NCI-H1694 (cell line): ENCODE measurements at places on chromosomes 5 and 9.
A peak's percentile ranks its signal among the peaks of the same experiment; 100 is the strongest.

- no peak for DNase-seq
Observed at GRCh38 chr9:30349526-30350513, 2034.6 kb upstream of the ACO1 start.

GRCh38 chr9:107492381-107492970 lies 2.9 kb upstream of the KLF4 start:
- no peak for DNase-seq

DNA sequence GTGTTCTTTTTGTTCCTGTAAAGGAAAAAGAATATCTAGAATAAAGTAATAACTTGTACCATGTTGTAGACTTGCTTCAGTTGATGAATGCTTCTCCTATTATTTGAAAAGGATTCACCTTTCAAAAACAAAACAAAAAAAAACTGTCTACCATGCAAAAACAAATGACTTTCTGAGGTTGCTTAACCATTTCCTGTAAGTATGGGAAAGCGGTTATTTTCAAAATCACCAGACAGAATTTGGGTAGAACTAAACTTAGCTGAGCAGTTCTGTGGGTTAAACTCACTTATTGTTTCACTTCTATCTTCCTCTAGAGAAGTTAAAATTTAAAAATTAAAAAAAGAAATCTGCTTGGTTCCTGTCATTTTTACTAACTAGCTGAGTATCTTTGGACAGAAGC lies 25.2 kb downstream of the LNPEP start:
- DNase-seq = no peak

DNA sequence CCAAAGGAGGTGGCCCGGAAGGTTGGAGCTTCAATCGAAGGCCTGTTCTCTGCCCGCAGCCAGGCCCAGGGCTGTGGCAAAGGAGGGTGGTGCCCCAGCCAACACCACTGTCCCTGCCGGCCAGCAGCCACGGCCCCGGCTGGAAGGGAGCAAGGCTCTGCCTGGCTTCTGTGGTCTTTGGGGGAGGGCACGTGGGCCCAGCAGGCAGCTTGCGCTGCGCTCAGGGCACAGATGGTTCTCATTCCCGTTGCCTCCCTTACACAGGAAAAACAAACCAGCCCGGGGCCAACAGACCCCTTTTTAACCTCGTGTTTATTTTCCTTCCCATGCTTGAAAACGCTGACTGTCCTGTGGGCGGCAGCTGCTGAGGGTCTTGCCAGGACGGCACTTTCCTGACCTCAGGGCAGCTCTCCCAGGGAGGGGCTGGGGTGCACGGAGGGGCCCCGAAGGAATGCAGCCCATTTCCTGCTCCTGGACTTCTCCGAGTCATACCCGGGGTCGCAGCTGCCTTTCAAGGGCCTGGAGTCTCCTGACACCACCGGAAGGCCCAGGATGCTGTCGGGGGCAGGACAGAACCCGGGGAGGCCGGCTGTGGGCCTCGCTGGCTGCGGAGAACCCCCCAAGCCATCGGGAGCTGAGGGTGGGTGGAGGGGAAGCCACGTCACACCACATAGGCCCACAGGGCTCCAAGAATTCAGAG lies 1.1 kb upstream of the GPSM1 start:
- peak; percentile 58 for DNase-seq

- no peak for DNase-seq
Observed at GRCh38 chr9:135789838-135790291, 87.9 kb downstream of the KCNT1 start.

DNA sequence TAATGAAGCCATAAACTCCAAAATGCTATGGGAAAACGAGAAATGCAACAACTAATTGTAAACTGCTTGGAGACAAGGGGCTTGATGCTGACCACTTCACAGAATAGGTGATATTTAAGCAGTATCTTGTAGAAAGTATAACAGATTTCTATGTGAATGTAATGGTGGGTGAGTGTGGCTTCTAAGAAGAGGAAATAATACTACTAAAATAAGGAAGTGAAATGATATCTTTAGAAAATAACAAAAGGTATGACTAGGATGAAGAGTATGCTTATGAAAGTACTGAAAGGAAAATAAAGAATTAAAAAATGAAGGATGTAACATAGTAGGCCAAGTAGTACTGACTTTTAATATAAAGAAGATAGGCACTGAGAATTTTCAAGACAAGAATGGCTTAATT lies 94.2 kb downstream of the AGTPBP1 start:
- no peak for DNase-seq

DNA sequence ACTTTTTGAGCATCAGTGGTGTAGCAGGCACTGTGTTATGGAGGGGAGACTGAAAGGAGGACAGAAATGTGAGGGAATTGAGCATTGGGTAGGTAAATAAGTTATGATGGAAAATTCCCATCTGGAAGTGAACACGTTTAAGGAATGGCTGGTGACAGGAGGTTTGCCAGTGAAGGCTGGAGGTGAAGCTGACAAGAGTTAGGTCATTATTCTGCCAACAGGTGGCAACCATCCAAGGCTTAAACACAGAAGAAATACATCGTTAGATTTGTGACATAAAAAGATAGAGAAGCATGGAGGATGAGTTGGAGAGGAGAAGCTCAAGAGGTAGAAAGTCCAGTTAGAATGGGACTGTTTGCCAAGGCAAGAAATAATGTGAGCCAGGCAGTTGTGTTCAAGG lies 455.3 kb upstream of the SGCD start:
- no peak for DNase-seq

- no peak for DNase-seq
Observed at GRCh38 chr5:4229414-4230292, 634.0 kb downstream of the IRX1 start.

DNA sequence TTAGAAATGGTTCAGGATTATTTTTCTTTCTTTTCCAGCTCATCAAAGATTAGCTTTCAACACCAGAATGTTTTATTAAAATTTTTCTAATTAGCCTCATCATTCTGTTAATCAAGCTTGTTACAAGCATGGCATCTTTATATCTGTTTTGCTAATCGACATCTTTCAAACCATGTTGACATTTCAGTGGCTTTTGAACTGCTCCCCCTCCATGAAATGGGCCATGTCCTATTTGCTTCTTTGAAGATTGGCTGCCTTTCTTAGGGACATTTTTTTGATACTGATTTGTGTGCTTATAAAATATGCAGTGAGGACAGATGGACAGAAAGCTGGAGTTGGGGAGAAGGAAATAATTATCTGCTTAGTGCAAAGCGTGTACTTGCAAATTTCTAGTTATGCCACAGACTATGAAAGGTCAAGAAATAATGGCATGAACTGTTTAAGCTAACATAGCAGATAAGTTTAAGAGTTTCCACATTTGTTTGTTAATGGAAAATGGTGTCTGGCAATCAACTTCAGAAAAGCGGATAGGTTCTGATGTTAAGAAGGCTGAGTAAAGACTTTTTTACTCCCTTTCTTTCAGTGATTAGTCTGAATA lies 27.5 kb downstream of the BTF3 start:
- DNase-seq = no peak

- DNase-seq = no peak
Observed at GRCh38 chr5:170711300-170711699, 72.2 kb upstream of the GABRP start.

DNA sequence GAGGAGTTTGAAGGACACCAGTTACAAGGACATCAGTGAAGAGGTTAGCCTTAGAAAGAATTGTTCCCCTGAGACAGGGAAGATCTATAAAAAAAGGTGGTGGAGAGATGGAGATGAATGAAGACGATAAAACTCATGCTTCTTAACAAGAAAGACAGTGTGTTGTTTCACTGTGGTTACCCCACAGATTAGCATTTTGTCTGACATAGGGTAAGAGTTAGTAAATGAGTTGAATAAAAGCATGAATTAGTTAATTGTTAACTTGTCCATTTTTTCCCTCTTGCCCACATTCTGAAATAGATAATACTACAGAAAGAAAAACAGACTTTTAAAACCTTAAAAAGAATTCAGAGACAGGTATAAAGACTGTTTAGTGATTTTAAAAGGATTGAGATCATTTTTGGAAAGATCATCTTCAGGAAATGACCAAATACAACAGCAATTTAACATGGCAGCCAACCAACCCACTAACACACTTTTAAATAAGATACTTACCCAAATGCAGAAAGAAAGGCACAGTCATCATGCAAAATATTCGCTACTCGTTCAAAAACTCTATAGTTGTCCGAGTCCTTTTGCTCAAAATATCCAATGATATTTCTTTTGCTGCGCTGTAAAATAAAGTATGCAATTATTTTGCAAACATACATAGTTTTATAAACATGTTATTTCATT lies 78.5 kb downstream of the ERP44 start:
- no peak for DNase-seq

- no peak for DNase-seq
Observed at GRCh38 chr5:140084541-140084940, 29.4 kb upstream of the PURA start.

- no peak for DNase-seq
Observed at GRCh38 chr5:20949636-20950035, 961.6 kb upstream of the CDH18 start.

- DNase-seq = no peak
Observed at GRCh38 chr5:64921386-64921785, 152.7 kb downstream of the CWC27 start.

GRCh38 chr5:177336112-177336511 lies 15.4 kb downstream of the LMAN2 start:
- DNase-seq = peak; percentile 58

DNA sequence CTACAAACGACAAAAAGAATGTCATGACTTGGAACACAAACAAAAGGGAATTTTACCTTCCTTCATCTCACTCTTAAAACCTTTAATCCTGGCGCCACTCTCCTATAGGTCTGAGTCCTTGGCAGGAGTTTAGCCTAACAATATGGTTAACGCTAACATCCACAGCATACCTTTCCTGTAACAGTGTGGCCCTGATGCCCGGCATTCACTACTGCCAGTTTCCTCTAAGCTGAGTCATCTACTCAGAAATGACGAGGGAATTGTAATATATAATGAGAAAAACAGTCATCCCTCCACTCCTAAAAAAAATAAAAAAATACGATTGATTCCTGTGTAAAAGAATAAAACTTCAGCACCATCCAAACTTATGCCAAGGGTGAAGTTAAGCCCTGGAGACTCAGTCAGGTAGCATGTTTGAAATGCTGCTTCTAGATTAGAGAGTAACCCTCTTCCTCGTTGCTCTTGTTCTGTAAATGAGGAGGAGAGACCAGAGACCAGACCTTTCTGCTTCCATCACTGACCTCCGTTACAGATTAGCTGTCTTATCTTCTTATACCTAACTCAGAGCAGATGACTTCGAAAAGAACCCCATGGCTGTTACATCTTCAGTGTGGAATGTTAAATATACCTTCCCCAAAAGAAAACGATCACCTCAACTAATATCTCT lies 37.4 kb downstream of the CCDC125 start:
- DNase-seq = no peak

DNA sequence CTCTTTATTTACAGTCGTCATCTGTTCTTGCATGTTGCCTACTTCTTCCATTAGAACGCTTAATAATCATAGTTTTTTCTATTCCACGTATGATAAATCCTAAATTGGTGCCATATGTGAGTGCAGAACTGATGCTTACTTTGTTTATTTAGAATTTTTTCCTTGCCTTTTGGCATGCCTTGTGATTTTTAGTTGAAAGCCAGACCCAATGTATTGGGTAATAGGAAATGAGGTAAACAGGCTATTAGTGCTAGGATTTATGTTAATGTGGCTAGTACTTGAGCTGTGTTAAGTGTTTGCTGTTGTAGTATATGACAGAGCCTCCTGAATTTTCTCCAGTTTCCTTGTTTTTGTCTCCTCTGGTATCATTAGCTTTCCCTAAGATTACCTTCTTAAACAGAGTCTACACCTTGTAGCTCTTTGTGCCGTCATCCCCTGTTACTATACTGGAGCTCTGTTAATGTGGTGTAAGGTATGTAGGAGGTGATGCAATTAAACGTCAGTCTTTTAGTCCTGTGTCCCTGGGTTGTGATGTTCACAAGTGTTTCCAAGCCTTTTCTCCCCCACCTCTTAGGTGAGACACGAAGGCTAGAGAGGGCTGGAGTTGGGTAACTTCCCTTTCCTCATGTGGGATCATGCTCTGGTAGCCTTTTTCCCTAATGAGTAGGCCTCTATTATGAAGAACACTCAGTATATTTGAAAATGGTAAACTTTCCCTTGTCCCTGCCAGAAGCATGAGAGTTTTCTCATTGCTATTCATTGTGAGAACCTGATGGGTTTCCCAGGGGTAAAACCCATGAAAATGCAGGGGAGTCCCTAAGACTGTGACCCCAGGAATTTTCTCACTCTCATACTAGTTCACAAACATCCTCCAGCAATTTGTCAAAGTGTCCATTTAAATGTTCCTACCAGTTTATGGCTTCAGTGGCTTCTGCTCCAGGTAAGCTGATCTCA lies 21.2 kb downstream of the SPATA31D3 start:
- no peak for DNase-seq

DNA sequence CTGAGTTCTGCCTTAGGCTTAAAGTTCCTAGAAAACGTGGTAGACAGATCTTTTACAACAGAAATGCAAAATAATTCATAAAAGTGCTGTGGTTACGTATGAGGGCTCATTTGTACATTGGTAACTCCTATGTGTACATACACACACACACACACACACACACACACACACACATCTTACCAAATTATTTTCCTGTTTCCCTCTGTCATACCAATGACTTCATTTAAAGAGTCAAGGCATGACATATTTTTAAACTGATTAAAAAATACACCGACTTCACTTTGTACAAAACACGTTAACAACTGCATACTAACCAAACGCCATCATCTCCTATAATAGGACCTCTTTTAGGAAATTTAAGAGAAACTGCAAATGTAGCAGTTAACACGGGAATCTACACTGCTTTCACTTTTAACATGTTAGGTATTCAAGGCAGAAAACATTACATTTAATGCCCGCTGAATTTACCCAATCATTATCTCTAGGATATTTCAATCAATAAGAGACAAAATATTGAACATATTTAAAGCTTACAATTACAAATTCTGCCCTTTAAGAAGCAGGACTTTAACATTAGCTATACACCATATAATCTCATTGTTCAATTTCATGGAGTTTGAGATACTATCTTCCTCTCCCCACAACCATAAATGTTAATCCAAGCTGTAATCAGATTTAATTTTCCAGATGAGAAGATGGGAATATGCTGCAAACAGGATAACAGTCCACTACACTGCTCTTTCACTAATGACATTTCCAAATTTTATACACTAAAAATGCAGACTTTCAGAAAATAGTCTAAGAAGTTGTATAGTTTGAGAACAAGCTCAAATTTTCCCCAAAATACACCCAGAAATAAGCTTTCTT lies 133.1 kb downstream of the DENND1A start:
- no peak for DNase-seq

DNA sequence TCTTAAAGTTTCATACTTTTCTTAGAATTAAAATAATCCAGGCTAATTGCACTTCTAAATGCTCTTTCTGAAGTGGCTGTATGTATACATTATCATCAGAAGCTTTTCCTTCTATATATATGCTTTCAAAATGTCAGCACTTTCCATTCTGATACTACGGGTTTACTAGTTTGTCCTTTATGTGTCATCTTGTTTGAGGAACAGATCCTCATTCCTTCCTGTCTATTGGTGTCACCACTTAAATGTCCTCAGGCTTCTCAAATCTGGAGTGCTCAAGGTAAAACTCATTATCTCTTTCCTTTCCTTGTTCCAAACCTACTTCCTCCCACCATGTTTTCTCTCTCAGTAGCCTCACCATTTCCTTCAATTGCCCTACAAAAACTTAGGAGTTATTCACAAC lies 236.3 kb downstream of the CSNK1G3 start:
- DNase-seq = no peak

GRCh38 chr5:2582507-2582906 lies 169.0 kb downstream of the IRX2 start:
- no peak for DNase-seq

GRCh38 chr5:95817430-95817829 lies 5.1 kb downstream of the GLRX start:
- DNase-seq = no peak

GRCh38 chr5:1886846-1887587 lies 4.3 kb upstream of the IRX4 start:
- no peak for DNase-seq
